ENCODE measurements at places on chromosomes 6 and 20.

DNA sequence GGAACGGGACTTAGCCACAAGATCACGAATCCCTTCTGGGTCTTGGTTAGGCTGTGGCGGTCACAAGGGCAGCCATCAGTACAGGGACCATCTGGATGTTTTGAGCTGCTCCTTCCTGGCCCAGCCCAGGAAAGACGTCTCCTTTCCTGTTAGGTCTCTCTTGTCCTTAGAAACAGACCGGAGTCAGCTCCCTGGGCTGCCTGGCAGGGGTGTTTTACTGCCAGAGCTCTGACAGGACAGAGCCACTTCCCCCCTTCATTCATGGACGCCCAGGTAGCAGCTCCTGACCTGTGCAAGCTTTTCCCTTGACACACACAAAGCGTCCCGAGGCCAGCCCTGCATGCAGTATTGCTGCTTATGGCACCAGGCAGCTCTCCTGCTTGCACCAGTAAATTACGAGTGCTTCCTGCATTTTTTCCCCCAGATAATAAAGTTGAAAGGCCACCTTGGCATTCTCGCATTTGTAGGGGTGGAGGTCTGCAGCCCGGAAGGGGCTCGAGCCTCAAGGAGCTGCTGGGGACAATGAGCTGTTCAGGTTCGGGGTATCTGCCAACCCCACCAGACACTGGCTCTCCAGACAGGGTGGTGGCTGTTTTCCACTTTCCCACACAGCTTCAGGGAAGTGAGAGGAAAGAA is 87.4 kb downstream of the NOL4L start:
- no peak for DNase-seq

GRCh38 chr6:13331516-13332348 is 3.4 kb upstream of the TBC1D7 start:
- DNase-seq = no peak

DNA sequence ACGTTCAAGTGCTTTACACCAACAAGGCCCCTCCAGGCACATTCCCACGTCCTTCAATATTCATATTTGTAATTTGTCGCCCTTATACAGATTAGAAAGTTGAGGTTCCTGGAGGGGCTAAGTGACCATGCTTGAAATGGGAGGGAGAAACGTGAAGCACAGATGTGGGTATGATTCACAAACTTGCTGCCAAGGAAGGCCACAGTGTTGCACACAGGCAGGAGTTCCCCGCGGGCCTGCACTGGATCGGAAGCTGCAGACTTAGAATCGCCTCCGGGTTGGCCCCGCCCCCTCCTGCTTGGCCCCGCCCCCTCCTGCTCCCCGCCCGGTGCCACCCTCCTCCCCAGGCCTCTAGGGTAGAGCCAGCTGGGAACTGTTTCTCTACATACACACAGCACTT is 58.2 kb upstream of the QKI start:
- peak; percentile 94 for DNase-seq

DNA sequence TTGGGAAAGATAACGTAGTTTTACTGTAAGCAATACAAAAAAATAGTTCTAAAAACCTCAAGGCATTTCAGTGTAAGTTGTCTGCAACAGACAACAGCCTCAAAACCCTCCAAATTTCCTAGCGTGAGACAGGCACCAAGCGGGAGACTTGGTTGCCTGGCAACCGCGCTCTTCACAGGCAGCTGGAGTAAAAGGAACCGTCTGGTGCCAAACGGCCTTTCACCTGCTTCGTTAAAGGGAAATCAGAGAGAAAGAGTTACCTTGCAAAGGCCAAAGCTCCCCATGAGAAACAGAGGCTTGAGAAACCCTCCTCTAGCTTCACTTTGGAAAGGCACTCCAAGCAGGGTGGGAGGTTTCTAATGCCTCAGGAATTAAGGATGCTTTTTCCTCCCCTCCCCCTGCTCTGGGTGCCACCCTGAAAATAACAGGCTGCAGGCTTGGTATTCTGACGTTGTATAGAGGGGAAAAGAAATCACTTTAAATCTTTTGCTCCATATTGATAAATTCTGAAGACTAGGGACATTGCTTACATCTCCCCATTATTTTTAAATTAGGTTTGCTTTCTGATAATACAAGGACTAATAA is 129.7 kb upstream of the UFL1 start:
- no peak for DNase-seq

DNA sequence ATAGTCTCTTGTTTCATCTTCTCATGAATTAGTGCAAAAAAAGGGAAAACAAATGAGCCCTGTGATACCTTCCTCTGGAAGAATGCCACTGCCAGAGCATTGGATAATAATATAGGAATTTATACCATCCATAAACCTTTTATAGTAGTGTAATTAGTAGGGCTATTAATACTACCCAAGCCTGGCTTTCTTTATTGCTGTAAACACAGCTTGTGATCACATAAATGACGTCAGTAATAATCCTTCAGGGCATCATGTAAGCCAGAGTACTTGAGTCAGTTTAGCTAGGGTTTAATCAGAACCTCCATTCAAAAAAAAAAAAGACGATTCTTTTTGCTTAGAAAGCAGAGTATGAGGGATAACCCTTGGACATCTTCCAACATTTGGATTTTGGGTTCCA is 264.8 kb downstream of the SLC35F1 start:
- no peak for DNase-seq

- peak; percentile 89 for DNase-seq
Observed at GRCh38 chr6:30885999-30886896, 1.9 kb downstream of the DDR1 start.
